Stimulated activated CD4-positive, alpha-beta T cell treated with anti-CD3 and anti-CD28 coated beads, Interleukin-15, amount 100 ng/mL, for 1 hour (primary cell): ENCODE measurements at places on chromosomes 12 and 14.

DNA sequence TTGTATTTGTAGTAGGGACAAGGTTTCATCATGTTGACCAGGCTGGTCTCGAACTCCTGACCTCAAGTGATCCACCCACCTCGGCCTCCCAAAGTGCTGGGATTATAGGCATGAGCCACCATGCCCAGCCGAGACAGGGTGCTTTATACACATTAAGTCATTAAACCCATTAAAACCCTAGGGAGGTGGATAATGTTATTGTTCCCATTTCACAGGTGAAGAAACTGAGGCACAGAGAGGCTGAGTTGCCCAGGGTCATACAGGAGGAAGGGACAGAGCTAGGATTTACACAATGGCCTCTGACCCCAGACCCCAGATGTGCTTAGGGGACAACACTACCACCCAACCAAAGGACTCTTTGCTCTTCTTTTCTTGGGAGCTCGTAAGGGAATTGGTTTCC, 51.0 kb upstream of the RIN3 start:
- no peak for DNase-seq

DNA sequence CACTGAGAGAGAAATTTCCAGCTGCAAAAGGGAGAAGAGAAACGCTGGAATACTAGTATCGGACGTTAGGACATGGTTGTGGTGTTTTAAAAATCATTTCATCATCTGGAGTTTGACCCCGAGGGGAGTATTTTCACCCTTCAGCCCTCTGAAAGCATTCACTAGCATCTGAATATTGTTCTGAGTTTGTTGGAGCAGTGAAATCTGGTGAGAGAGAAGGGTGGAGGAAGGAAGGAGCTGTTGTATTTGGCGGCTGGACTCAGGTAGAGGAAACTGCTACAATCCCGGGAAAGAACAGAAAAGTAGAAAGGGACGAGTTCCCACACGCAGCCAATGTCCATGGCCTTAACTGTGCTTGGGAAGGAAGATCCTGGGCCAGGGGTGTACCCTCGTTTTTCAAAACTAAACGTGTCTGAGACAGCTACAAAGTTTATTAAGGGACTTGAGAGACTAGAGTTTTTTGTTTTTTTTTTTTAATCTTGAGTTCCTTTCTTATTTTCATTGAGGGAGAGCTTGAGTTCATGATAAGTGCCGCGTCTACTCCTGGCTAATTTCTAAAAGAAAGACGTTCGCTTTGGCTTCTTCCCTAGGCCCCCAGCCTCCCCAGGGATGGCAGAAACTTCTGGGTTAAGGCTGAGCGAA, 896 bp upstream of the CDKN1B start:
- no peak for DNase-seq

- DNase-seq, result no peak
These were observed 70.7 kb downstream of the ANO6 start for GRCh38 chr12:45286621-45287020.

- DNase-seq, result no peak
These were observed 431.6 kb downstream of the RAD51B start for GRCh38 chr14:68250927-68251768.

DNA sequence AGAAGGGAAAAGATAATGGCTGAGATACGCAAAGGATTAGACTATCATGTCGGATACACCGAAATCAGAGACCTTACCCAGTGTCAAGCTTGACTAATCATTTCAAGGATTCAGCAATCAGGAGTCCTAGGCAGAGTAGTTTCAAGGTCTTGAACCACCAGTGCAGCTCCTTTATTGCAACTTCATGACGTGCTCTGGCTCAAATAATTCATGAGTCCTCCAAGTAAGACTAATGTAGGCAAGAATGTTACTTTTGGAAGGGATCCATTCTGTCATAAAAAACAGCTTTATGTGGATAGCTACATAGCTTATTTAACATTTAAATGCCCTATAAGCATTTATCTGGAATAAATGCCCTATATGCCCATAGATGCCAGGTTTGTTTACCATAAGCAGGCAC, 123.2 kb downstream of the LMO3 start:
- DNase-seq, result no peak

DNA sequence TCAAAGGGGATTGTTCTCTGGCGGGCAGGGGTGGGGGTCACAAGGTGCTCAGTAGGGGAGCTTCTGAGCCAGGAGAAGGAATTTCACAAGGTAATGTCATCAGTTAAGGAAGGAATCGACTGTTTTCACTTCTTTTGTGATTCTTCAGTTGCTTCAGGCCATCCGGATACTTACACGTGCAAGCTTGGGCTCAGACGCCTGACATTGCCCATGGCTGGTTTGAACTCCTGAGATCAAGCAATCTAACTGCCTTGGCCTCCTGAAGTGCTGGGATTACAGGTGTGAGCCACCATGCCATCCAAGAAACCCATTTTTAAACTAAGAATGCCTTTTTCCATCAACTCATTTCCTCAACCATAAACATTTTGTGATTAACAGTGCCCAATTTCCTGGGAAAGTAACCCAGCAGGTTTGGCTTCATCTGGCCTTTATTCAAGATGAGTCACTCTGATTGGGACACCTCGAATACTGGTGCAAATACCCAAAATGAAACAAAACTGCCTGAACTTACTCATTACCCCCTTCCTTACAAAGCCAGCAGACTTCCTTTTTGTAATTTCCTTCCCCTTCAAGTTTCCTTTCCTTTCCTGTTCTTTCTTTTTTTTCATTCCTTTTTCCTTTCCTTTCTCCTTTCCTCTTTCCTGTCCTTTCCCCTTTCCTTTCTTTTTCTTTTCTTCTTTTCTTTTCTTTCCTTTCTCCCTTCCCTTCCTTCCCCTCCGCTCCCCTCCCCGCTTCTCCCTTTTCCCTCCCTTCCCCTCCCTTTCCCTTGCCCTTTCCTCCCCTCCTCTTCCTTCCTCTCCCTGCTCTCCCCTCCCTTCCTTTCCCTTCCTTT, 10.2 kb upstream of the RNASE10 start:
- DNase-seq, result no peak

DNA sequence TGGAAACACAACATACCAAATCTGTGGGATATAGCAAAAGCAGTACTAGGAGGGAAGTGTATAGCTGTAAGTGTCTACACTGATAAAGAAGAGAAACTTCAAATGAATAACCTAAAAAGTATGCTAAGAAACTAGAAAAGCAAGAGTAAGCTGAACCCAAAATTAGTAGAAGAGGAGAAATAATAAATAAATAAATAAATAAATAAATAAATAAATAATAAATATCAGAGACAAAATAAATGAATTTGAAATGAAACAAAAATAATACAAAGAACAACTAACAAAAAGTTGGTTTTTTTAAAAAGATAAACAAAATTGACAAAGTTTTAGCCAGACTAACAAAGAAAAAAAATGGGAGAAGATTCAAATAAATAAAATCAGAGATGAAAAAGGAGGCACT, 72.7 kb upstream of the TSPAN8 start:
- DNase-seq, result no peak

GRCh38 chr12:75712223-75712622, 200.8 kb upstream of the KRR1 start:
- no peak for DNase-seq
